ENCODE measurements at places on chromosomes 4 and X. TPM values are rescaled to one million over a fixed set of nuclear protein-coding genes. Genes with fewer than 3 reads are reported as not detected.

Gene GLOD5
- total RNA-seq, result not detected

Gene WDR1
- total RNA-seq, result 295 TPM

Gene CMC4
- total RNA-seq, result 7.7 TPM

GRCh38 chrX:1207496-1208025, 4.9 kb downstream of the CRLF2 start:
- no peak for DNase-seq

GRCh38 chr4:16027114-16027513, 56.7 kb downstream of the PROM1 start:
- no peak for DNase-seq

DNA sequence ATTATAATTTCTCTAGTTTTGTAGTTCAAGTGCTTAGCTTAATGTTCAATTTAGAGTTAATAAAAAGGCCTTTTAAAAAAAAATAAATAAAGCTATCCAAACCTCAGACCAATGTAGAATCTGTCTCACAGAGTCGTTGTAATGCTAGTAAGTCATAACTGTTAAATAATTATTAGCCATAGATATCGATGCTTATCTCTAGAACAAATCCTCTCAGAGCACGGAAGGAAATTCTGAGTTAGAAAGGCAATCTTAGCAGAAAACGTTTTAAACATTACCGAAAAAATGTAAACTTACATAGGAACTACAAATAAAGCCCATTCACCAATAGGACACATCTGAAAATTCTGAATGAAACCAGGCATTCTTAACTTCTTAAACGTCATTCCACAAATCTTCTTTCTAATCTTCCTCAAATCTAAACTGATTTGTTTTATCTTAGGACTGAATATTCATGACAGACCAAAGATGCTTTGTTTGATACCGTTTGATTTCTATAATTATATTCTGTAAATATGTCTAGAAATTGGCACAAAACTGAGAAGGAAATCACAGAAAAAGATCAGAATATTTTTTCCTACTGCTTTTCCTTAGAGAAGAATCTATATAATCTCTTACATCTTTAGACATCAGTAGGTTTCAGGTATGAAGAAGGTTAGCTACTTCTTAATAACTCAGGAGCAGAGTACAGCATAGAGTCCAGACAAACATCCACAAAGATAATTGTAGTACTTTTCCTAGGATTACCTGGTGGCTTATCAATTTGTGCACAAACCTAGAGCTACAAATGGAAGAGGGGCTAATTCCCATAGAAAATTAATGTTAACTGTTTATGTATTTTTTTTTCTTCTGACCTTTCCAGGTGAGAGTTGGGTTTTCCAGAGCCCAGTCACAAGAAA, 140.7 kb downstream of the BTC start:
- no peak for DNase-seq

- no peak for DNase-seq
Observed at GRCh38 chrX:40145001-40145922, 47.5 kb upstream of the BCOR start.

DNA sequence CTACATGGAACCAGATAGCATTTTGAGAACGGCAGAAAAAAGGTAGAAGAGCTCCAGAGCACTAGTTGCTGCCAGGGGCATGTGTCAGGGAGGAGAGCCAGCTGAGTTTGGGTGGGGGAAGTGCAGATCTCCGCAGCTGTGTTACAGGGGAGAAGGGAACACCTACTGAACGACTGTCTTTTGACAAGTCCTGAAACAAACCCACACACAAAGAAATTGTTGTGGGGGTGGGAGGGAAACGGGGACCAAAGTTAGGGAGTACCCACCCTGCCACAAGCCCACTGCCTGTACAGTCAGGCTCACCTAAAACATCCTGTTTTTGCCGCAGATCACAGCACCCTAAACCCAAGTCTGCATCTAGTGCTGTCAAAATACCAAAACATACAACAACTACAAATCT, 55.5 kb downstream of the LEF1 start:
- DNase-seq, result peak; percentile 46

Data from activated naive CD4-positive, alpha-beta T cell treated with anti-CD3 and anti-CD28 coated beads for 36 hours (primary cell).